ENCODE measurements at places on chromosomes 12 and 14. TPM values are rescaled to one million over a fixed set of nuclear protein-coding genes. Genes with fewer than 3 reads are reported as not detected.

The GPR65 gene
- total RNA-seq: 2.1 TPM

The SFSWAP gene
- total RNA-seq: 88.8 TPM

- no peak overlapping the region for H3K27ac ChIP-seq
- no peak overlapping the region for H3K4me3 ChIP-seq
- no peak for DNase-seq
- H3K4me1 ChIP-seq: no peaks in the 10 kb centered on the region
Observed at GRCh38 chr14:61872452-61872851, 110.2 kb downstream of the SNAPC1 start.

DNA sequence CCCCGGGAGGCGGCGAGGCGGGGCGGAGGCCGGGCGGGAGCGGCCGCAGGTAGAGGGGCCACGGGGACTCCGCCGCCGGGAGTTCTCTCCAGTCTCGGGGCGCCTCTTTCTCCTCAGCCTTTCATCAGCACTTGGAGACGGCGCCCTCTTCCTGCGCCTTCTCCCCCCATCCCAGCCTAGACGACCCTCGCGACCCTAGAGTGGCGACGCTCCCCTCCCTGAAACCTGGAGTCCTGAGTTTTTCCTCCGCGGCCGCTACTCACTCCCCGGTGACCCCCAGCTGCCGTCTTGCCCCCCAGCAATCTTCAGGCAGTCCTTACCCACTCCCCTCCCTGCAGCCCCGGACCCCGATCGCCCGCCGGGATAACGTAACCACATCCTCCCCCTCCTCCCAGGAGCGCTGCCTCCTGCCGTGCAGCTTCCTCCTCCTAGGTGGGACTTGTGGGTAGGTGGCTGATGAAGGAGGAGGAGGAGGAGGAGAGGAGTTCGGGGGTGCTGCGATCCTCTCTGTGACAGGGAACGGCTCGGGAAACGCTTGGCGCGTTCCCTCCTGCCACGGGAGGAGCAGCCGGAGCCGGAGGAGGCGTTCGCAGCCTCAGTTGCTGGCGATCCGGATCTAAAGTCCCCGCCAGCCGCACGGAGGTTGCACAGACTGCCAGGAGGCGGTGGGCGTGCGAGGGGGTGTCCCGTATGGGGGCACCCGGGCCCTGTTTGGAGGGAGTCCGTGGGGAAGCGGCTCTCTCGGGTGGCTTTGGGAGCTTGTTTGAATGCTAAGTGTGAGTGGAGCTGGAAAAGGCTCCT, 891 bp downstream of the PLEKHA5 start:
- DNase-seq: peak; percentile 11
- H3K27ac ChIP-seq: peak overlapping the region; percentile 65
- no peaks in the 10 kb centered on the region for H3K36me3 ChIP-seq
- no peaks in the 10 kb centered on the region for H3K4me1 ChIP-seq

DNA sequence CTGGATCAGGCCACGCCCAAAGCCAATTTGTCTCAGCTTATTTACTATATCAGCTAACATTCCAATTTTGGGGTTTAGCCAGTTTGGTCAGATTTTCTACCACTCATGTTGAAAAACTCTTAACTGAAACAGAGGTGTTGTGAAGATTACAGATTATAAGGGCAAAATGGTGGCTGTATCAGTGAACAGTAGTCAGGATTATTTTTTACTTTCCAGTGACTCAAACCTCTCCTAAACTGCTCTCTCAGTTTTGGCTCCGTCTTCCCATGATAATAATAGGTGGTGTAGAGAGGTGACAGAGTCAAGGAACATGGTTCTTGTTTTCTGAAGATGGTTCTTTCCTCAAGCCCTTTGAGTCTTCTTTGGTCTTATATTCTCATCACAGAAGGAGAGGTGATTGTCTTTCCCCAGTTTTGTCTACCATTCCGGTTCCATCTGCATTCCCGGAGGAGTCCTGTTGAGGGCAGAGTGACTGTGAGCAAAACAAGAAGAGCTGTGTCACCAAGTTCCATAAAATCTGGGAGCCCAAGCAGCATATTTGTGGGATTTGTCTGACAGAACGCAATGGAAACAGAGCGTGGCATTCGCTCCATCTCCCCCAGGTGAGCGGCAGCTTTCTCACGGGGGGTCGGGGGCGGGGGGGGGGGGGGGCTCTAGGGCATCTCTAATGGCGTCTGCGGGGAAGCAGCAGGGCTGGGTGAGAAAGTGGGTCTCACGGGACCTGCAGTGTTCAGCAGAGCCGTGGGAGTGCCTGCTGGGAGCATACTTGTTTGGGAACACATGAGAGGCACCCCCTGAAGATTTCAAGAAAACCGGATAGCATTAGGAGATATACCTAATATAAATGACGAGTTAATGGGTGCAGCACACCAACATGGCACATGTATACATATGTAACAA, 59.1 kb downstream of the TBC1D30 start:
- H3K4me3 ChIP-seq: no peak overlapping the region
- H3K4me1 ChIP-seq: no peaks in the 10 kb centered on the region
- no peaks in the 10 kb centered on the region for H3K36me3 ChIP-seq
